Ovary (tissue), 10 donors: ENCODE measurements at places on chromosomes 16 and 17. TPM values are rescaled to one million over a fixed set of nuclear protein-coding genes. Genes with fewer than 3 reads are reported as not detected.

GRCh38 chr16:23527961-23528643, 17.8 kb upstream of the GGA2 start:
- H3K27me3 ChIP-seq = no peaks in the 10 kb centered on the region
- DNase-seq = no peak
- H3K4me1 ChIP-seq = no peaks in the 10 kb centered on the region
- H3K4me3 ChIP-seq = no peak overlapping the region
- no peak overlapping the region for H3K27ac ChIP-seq

DNA sequence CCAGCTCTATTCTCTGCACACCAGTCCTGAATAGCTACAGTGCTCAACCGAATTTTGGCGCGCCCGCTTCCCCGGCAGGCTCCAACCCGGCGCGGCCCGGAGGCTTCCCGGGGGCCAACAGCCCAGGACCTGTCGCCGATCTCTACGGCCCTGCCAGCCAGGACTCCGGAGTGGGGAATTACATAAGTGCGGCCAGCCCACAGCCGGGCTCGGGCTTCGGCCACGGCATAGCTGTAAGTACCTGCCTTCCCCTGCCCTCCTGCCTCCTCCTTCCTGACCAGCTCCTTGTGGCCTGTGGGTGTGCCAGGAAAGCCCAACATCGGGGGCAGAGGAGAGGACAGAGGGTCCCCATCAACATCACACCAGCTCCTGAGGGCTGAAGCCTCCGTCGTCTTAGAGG, 70.2 kb downstream of the CCDC182 start:
- H3K27me3 ChIP-seq = no peaks in the 10 kb centered on the region
- H3K4me1 ChIP-seq = no peaks in the 10 kb centered on the region
- no peak overlapping the region for H3K27ac ChIP-seq
- peak; percentile 4 for DNase-seq

DNA sequence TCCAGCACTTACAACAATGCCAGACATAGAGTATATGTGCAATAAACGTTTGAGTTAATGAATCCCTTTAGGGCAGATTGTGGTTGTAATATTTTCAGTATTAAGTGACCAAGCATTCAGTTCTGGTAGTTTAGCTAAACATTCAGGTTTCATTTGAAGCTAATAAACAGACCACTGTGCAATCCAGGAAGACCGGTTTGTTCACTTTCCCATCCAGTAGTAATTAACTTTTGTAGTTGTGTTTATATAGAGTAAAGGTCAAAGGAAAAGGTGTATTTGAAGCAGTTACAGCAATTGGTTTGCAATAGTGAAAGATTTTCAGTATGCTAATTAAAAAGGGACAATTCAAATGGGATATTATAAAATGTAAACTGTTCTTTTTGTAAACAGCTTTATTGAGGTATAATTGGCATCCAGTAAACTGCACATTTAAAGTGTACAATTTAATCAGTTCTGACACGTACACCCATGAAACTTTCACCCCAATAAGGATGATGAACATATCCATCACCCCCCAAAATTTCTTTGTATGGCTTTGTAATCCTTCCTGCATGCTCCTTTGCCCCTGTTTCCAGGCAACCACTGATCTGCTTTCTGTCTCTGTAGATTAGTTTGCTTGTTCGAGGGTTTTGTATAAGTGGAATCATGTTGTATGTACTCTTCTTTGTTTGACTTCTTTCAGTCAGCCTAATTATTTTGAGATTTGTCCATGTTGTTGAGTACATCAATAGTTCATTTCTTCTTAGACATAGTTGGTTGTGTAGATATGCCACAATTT, 26.3 kb downstream of the MRTFB start:
- H3K27me3 ChIP-seq = no peaks in the 10 kb centered on the region
- DNase-seq = no peak
- H3K36me3 ChIP-seq = no peaks in the 10 kb centered on the region
- no peak overlapping the region for H3K27ac ChIP-seq

DNA sequence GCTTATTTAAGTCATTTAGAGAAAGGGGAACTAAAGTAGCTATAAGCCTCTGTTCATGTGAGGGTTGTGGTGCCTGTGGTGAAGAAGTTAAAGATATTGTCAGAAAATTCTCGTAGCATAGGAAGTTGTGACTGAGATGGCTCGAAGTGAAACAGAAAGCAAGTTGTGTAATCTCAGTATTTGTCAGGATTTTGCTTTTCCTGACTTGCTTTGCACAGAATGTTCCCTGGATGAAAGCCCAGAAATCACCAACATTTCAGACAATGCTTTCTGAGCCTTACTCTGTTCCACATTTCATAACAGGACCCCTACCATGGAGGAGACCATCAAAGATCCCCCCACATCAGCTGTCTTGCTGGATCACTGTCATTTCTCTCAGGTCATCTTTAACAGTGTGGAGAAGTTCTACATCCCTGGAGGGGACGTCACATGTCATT, 10.6 kb downstream of the CALCOCO2 start:
- DNase-seq = no peak
- H3K4me1 ChIP-seq = peaks cover 7% of the 10 kb centered on the region
- H3K36me3 ChIP-seq = no peaks in the 10 kb centered on the region
- no peaks in the 10 kb centered on the region for H3K27me3 ChIP-seq
- H3K27ac ChIP-seq = peak overlapping the region; percentile 77

DNA sequence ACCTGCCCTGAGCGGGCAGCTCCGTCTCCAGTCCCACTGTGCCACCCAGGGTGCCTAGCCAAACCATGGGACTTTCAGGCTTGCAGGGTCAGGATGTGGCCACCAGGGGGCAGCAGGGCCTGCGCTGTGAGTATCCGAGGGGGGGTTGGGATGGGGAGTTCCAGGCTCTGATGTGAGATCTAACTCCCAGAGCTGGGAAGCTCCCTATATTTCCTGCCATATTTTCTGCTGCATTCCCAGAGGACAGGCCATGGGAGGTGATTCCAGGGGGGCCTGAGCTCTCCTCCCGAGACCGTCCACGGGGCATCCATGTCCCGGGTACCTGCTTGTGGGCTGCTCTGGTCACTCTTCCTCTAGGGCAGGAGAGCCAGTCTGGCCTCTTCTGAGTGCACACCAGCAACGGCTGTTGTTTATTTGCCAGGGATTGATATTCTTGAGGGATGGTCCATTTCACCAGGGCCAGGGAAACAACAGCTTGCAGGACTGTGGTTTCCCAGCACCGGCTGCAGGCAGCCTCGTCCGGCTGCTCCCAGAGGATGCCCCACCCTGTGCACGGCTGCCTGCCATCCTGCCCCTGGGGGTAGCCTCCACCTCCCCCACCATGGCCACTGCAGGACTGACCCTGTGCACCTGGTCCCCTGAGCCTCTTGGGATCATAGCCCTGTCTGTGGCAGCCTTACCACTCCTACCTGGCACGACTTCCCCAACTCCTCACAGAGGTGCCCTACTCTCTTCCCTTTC, 1.2 kb downstream of the GPR142 start:
- peak; percentile 75 for DNase-seq
- H3K36me3 ChIP-seq = no peaks in the 10 kb centered on the region
- no peaks in the 10 kb centered on the region for H3K4me1 ChIP-seq
- no peak overlapping the region for H3K4me3 ChIP-seq

DNA sequence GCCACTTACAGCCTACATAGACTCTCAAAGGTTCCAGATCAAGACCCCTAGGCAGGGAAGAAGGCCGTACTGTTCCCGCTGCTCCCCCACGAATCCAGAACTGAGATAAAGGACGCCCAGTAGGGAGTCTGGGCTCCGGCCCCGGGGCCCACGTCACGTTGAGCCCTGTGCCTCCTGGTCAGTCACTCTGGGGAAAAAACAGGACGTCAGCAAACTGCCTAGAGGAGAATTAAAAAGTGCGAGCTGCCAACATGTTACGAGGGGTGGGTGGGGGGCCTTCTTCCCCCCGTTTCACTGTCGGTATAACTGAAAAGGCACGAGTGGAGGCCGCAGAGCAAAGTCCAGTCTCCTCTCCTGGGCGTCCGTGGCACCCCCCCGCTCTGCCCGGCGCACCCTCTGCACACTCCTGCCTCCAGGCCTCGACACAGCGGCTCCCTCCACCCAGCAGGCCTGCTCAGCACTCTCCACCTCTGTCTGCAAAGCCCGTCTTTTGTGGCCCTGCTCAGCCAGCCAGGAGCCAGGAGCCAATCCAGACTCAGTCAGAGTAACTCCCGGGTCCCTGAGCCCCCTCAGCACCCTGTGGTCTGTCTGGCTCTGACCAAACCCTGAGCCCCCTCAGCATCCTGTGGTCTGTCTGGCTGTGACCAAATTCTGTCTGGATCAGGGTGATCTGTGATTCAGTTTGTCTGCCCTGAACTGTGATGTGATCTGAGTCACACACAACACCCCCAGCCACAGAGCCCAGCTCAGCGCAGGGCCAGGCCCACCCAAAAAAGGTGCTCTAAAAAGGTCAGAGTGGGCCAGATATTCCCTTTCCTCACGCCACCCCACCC, 6.2 kb downstream of the ITGAE start:
- no peaks in the 10 kb centered on the region for H3K36me3 ChIP-seq
- no peaks in the 10 kb centered on the region for H3K27me3 ChIP-seq
- DNase-seq = no peak
- peaks cover 13% of the 10 kb centered on the region for H3K4me1 ChIP-seq

DNA sequence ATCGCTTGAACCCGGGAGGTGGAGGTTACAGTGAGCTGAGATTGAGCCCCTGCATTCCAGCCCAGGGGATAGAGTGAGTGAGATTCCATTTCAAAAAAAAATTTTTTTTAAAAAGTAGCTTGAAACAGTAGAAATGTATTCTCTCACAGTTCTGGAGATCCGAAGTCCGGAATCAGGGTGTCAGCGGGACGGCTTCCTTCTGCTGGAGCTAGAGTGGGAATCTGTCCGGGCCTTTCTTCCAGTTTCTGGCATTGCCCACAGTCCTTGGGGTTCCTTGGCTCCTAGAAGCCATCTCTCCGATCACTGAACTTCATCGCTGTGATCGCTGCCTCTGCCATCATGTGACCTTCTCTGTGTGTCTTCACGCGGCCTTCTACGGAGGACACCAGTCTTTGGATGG, 181.2 kb upstream of the CIBAR2 start:
- no peaks in the 10 kb centered on the region for H3K36me3 ChIP-seq
- no peak overlapping the region for H3K4me3 ChIP-seq
- H3K27me3 ChIP-seq = no peaks in the 10 kb centered on the region

DNA sequence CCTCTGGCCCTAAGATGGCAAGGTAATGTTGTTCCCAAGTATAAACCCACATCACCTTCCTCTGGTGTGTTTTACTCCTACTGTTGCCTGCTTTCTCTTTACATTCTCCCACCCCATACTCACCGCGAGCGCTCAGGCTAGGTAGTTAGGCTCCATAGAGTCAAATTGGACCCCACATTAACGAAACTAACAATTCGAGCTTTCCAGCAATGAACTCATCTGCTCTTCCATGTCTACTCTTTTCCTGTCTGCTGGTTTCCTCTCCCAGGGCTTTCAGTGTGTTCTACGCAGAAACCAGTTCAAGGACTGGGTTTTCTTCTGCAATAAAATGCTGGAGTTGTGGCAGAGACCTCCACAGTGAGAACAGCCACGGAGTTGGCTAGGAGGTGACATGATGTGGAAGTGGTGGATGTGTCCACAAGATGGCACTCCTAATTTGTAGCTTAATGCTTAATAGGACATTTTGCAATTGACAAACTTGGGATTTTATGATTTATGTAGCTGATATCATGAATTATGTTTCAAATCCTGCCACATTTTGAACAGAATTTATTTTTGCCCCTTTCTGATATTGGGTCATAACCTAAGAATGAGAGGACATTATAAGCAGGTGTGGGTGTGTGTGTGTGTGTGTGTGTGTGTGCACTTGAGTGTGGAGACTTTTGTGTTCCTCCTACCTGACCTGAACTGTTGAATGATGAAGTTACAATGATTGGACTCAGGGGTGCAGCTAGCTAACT, 2.2 kb upstream of the UQCRC2 start:
- no peaks in the 10 kb centered on the region for H3K27me3 ChIP-seq
- H3K27ac ChIP-seq = no peak overlapping the region
- no peak overlapping the region for H3K4me3 ChIP-seq
- no peaks in the 10 kb centered on the region for H3K36me3 ChIP-seq
- H3K4me1 ChIP-seq = peaks cover 6% of the 10 kb centered on the region

- no peak overlapping the region for H3K4me3 ChIP-seq
- H3K27me3 ChIP-seq = no peaks in the 10 kb centered on the region
- no peak overlapping the region for H3K27ac ChIP-seq
- no peaks in the 10 kb centered on the region for H3K36me3 ChIP-seq
- no peak for DNase-seq
Measured at GRCh38 chr16:88787579-88788314, 2.7 kb upstream of the PIEZO1 start.

DNA sequence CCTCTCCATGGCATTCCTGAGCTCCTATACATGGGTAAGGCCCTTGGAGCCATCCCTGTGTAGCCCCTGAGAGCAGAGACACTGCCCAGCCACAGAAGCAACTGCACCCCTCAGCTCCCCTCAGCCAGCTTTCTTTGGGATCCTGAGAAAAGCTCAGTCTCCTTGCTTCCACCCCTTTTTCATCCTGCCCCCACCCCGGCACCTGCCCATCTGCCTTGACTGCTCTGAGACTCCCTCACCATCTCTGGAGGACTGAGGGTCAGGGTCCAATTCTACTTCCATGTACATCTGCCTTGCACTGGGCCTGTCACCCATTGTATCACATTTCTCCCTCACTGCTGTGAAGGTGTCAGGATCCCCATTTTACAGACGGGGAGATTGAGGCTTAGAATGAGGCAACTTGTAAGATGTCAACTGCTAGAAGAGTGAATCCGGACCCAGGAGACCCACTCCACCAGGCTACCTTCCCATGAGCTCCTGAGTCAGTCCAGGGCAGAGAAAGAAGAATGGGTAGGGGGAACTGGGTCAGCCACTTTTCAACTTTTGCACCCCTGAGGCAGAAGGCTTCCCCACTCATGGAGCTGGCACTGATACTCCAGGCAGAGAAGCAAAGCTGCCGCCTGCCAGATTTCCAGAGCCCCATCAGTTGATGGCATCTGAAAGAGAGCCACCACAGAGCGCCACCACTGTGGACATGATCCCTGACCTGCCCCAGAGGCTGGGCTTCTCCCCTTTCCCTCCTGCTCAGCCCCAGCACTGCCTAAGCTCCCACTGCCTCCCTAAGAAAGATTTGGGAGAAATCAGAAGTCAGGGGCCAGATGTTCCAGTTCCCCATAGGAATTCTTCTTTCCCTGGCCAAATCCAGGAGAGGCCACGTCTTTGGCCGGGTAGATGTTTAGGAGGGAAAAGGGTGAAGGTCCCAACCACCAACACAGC, 135.4 kb downstream of the TMEM132E start:
- H3K4me3 ChIP-seq = no peak overlapping the region
- H3K36me3 ChIP-seq = no peaks in the 10 kb centered on the region
- no peaks in the 10 kb centered on the region for H3K27me3 ChIP-seq
- H3K27ac ChIP-seq = no peak overlapping the region
- no peak for DNase-seq

DNA sequence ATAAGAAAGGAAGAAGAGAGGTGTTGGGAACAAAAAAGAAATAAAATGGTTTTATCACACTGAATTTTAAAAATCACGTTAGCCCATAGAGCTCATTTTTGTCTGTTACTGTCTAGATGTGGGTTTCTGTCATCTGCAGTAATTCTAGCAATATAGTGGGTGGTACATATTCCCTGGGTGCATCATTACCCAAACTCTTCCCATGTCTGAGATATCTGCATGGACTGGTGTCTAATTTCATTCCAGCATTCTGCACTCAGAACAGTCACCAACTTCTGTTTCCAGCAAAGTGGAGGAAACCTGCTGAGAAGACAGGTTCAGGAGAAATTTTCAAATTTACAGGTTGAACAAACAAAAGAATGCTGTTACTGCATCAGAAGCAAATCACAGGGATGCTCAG, 263.8 kb downstream of the CDH11 start:
- no peak for DNase-seq
- no peaks in the 10 kb centered on the region for H3K27me3 ChIP-seq
- no peak overlapping the region for H3K27ac ChIP-seq

GRCh38 chr17:31250229-31250628, 46.8 kb downstream of the OMG start:
- no peaks in the 10 kb centered on the region for H3K36me3 ChIP-seq
- no peak overlapping the region for H3K4me3 ChIP-seq
- H3K4me1 ChIP-seq = no peaks in the 10 kb centered on the region
- no peaks in the 10 kb centered on the region for H3K27me3 ChIP-seq
- DNase-seq = no peak
- no peak overlapping the region for H3K27ac ChIP-seq

The CCL22 gene
- not detected for total RNA-seq

The CLEC19A gene
- not detected for total RNA-seq

The C1QL1 gene
- 0.42 TPM for total RNA-seq
